GM23248 (cell line): ENCODE measurements at places on chromosomes 16 and 17.

- no peak for DNase-seq
Measured at GRCh38 chr17:10737736-10738135, 7.9 kb upstream of the TMEM220 start.

DNA sequence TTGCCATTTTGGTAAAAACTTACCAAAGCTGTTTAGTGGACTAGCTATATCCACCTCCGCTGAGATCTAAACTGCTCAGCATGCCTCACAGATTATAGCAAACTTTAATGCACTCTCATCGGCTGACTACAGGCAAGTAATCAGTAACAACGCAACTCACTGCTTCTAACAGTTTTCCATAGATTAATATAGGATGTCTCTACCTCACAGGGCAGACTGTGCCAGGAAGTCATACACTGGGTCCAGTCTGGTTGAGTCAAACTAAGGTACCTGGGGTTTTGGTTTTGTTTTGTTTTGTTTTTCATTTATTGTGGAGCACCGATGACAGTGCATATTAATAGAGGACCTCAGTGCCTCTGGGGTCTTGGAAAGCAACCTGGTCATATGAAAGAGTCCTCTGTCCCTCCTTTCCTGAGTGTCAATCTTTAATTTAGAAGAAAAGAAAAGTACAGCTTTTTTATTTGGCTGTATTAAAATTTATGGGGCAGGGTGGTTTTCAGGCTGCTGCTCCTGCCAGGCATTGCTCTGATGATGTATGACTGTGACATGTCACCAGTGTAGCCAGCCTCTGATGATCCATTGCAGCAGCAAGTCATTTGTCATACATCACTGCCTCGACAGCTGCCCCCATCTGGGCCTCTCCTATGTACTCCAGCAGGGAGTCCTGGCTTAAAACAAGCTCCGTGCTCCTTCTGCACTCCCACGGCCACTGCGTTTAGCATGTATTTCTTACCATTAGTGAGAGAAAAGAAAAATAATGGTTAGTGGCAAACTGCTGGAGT, 854.1 kb downstream of the KCNJ2 start:
- no peak for DNase-seq

- no peak for DNase-seq
Measured at GRCh38 chr16:65114527-65114926, 7.3 kb downstream of the CDH11 start.

DNA sequence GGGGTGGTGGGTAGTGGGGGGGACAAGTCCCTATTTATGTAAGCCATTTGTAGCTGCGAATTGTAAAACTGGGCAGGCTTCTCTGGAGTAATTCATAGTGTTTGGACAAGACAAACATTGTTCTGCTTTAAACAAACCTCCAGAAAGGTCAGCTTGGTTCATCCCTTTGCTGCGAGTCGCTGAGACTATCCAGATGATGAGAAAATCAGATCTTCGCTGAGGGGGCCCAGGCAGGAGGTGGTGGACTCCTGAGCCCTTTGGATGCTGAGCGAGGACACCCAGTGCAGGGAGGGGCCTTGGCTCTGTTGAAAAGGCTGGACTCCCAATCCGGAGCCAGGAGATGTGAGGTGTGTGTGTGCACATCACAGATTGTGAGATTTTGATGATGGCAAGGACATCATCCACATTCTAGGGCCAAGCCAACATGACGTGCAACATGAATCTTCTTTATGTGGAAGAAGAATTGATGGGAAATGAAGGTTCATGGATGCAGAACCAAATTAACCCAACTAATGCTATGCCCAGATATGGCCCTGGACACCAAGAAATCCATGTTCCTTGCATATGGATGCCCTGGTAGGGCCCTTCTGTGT, 15.0 kb upstream of the NTN1 start:
- no peak for DNase-seq

DNA sequence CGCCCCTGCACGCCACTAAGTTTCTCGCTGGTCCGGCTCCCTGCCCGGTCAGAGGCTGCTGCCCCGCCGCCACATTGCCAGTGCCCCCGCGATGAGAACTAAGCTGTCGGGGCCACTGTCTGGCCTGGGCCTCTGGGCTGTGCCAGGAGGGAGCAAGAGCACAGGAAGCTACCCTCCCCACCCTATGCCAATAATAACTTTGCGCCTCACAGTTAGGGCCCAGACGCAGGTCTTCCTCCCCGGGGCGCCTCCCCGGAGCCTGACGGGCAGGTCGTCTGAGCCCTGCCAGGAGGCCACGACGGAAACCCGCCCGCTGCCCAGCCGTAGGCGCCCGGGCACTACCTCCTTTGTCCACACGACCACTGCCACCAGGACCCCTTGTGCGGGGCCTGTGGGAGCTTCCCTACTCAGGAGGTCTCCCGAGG, 1.5 kb downstream of the ZFPM1 start:
- DNase-seq: peak; percentile 30
